Fibroblast of the aortic adventitia (primary cell): ENCODE measurements at places on chromosomes 4 and X.

DNA sequence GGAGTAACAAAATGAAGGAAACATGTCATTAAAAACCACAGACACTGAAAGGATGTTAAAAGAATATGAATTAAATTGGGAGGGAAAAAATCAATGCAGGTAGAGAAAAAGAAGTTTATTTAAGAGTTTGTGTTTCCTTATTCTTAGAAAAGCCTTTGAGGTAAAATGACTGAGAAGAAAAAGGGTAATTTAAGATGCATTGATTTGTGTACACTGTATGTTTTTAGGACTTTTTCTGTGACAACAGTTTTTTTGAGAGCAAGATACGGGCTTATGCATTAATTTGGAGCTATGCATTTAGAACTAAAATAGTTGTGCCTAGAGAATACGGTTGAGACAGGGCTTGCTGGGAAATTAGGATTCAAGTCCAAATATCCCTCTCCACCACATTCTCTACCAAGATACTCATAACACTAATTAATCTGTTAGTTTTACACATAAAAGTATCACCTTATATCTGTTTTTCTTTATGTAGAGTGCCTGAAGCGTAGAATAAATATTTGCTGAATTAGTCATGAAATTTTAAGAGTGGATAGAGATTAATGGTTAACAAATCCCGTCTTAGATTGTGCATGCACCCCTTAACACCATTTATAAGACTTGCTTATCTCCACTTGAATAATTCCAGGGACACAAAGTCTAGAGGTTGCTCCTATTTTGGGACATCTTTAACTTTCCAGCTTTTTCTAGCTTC is 232.5 kb downstream of the PCDH7 start:
- DNase-seq: no peak

- no peak for DNase-seq
Observed at GRCh38 chr4:184849185-184849584, 23.4 kb upstream of the ACSL1 start.

- no peak for DNase-seq
Observed at GRCh38 chrX:19886883-19887531, 393 bp downstream of the SH3KBP1 start.

GRCh38 chr4:41880840-41881831 is 54.1 kb upstream of the TMEM33 start:
- DNase-seq: peak; percentile 5

DNA sequence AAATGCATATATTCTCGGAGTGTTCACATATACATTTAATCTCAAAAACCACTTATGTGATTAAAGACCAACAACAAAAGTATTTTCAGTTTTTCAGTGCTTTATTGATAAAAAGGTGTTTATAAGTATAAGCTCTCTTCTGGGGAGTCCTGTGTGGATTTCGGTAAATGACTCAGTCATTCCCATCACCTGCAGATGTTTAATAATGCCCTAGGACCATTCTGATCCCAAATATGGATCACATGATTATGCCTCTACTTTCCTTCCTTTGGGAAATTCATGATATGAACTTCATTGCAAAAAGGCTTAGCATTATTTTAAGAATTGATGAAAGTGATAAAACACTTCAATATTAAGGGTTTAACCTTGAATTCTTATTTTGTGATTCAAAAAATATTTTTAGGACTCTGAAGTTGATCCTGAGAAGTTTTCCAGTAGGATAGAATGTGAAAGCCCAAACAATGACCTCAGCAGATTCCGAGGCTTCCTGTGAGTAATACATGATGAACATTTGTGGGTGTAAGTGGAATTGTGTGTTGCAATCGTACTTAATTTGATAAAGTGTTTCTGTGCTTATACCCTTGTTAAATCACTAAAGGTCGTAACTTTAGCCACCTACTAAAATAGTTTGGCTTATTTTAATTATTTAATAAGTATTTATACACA is 40.2 kb downstream of the ATP10D start:
- DNase-seq: peak; percentile 97

GRCh38 chrX:140710710-140711109 is 1.2 kb downstream of the LINC00632 start:
- DNase-seq: no peak

DNA sequence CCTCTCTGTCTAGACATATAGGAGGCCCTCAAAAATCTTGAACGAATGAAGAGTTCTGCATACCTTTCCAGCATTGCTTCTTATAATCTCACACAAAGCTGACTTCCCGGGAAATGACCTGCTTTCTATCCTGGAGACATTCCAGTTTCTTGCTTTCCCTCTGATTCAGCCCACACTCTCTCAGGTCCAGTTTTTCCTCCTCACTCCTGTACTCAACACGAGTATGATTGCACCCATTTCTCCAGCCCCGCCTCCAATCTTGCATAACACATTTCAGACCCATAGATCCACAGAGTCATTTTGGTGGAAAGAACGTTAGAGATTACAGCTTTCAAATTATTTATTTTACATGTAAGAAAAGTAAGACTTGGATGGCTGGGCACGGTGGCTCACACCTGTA is 127.5 kb upstream of the TLR3 start:
- peak; percentile 32 for DNase-seq

DNA sequence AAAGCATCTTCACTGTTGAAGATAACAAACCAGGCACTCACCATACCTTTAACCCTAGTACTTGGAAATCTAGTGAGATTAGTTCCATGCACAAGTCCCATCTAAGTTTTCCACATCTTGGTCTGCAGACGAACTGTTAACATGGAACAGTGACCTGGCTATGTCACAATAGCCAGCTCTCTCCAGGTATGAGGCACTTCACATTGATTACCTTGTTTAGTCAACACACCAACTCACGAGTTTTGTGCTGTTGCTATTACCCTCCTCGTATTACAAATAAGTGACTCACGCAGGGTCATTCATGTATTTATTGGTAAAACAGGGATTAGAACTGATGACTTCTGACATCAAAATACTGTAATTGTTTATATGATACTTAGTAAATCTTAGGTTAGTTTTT is 36.4 kb upstream of the FRAS1 start:
- DNase-seq: no peak

- no peak for DNase-seq
Observed at GRCh38 chr4:95507147-95507546, 41.6 kb downstream of the UNC5C start.

DNA sequence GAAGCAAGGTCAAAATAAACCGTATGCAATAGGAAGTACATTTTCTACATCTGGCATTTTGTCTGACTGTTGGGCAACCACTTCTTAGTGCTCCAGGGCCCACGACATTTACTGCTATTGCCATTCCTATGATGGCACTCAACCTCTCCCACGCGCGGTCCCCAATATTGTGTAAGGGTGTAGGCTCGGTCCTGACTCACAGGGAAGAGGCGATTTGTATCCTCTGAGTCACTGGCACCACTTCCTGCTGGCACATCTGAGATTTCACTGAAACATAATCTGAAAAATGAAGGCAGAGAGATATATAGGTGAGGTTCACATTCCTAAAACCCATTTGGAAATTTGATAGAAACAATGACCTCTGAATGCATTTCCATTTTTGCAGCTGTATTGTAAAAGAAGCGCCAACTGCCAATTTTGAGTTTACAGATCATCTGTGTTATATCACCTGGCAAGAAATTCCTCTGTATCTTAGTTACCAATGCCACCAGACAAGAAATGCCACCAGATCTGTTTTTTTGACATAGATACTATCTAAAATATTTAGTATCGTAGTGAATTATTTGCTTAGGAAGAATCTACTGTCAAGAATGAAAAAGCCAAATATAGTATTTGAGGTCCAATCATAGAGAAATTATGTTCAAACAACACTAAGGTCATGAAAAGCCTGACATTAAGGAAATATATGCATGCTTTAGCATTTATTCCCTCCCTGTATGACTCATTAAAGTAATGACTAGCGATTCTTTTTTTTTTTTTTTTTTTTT is 9.8 kb downstream of the EREG start:
- peak; percentile 54 for DNase-seq
